ENCODE measurements at places on chromosomes 5 and 9. TPM values are rescaled to one million over a fixed set of nuclear protein-coding genes. Genes with fewer than 3 reads are reported as not detected.

Gene MARVELD2
- total RNA-seq: 0.07 TPM

Gene MTRR
- total RNA-seq: 56.5 TPM

Gene SPINK1
- total RNA-seq: not detected

Gene SCGB3A1
- total RNA-seq: not detected

Gene WNT8A
- total RNA-seq: not detected
